ENCODE measurements at places on chromosomes 16 and 17.

GRCh38 chr16:89661215-89661614 is 3.6 kb downstream of the SPATA33 start:
- no peak for DNase-seq

GRCh38 chr17:49480836-49481615 is 14.1 kb upstream of the NGFR start:
- no peak for DNase-seq

- no peak for DNase-seq
Measured at GRCh38 chr17:4969551-4970173, 2.0 kb upstream of the SPAG7 start.

- DNase-seq, result no peak
Measured at GRCh38 chr17:4560837-4561256, 470 bp upstream of the GGT6 start.
